CD4-positive, alpha-beta T cell treated with Interleukin-4 for 4 hours (primary cell): ENCODE measurements at places on chromosomes 2 and 18.

DNA sequence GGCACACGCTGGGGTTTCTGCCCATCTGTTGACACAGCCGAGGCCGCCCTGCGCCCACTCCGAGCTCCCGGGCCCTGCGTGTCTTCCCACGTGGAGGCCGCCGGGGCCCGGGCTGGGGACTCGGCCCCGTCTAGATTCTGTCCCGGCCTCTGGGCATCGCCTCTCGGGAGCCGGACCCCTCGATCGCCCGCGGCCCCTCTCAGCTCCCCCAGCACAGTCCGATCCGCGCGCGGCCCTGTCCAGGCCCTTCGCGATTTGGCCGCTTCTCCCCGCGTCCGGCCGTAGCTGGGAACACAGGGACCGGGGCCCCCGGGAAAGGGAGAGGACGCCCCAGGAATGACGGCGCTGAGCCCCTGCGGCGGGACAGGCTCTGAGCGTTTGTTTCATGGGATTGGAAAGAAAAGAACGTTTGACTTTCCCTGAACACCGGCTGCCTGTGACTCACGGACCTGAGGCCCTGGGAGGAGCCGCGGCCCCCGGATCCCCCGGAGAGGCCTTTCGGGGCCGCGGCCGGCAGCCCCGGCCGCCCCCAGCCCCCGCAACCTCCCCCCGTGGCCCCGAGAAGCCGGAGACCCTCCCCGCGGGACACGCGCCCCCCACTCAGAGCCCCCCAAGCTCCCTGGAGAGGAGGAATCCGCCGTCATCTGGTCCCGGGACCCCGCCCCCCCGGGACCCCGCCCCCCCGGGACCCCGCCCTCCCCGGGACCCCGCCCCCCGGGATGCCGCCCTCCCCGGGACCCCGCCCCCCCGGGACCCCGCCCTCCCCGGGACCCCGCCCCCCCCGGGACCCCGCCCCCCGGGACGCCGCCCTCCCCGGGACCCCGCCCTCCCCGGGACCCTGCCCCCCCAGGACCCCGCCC is 62.7 kb upstream of the CTDP1 start:
- no peak for DNase-seq

GRCh38 chr2:13003500-13003899 is 286.8 kb downstream of the TRIB2 start:
- no peak for DNase-seq

DNA sequence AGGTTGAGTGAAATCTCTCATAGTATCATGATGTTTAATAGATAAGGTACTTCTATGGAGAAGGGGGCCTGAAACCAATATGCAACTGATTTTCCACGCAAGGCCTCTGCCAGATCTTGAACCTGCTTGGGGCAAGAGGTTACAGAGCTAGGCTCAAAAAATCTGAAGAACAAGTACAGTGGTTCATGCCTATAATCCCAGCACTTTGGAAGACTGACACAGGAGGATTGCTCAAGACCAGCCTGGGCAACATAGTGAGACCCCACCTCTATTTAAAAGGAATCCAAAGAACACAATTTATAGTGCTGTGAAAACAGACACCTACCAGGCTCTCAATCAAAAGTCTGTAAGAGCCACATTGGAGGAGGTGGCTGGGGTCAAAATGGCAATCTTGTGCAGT is 28.6 kb downstream of the HADHA start:
- DNase-seq: no peak

DNA sequence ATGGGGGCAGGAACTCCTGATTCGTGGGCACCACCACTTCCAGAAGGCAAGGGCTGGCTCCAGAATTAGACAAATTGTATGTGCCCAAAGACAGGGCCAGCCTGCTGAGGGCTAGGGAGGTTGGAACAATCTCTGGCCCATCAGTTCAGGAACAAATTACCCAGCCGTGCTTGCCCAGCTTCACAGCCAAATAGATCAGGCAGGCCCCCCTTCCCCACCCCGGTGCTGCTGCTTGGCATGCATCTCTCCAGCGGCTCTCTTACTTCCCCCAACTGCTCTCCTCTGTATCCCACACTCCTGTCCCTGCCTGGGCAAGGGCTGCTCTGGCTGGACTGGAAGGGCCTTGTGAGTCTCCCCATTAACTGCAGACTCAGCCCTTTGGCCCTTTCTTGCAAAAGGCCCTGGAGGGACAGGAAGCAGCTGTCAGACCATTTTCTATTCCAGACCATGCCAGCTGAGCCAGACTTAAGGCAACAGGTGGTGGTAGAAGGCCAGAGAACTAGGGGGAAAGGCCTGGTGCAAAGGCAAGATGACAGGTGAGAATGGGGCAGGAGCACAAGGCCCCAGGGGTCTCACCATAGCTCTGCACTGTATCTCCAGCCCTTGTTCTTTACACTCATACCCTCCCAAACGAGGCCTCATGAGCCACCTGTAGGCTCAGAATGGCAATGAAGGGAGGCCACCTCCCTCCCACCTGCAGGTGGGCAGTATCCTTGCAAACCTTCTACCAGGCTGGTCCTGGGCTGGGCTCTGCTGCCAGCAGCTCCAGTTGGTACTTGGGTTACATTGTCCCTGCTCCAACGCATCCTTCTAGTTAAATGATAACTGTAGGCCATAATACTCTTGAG is 30.7 kb upstream of the ACAA2 start:
- no peak for DNase-seq

DNA sequence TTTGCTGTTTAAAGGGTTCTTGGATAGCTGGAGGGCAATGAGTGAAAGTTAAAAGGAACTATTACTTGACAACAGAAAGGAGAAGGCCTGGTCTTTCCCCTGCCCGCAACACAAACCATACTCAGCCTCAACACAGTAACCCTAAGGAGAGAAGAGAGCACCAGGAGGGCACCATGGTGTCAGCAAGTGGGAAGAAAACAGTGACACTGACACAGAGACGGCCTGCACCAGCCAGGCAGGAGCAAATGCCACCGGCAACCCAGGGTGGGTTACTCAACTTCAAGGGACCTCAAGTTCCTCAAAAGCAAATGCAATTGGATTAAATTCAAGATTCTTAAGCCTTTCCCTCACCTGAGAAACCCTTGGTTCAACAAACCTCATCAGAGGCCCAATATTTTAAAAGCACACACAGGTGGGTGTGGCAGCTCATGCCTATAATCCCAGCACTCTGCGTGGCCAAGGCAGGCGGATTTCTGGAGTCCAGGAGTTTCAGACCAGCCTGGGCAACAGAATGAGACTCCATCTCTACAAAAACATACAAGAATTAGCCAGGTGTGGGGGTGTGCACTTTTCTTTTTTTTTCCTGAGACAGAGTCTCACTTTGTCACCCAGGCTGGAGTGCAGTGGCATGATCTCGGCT is 52.3 kb downstream of the TFCP2L1 start:
- no peak for DNase-seq

GRCh38 chr18:75527848-75528685 is 100.6 kb upstream of the SMIM21 start:
- no peak for DNase-seq

DNA sequence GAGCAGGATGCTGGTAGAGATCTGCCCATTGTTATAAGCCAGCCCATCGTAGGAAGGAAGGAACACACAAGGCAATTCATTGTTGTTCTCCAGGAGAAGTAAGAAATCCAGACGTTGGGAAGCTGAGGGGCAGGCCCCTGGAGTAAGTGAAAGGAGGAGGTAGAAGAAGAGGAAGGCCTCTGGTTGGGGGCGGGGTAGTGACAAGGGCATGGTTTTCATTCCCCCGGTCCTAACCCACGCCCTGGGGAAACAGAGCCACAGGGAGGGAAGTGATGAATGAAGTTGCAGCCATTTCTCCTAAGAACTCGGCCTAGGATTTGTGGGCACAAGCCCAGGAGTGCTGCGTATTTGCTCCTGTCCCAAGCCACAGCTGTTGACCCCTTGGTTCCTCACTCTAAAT is 18.0 kb downstream of the LBH start:
- no peak for DNase-seq
